ENCODE measurements at places on chromosomes 6 and 20.

DNA sequence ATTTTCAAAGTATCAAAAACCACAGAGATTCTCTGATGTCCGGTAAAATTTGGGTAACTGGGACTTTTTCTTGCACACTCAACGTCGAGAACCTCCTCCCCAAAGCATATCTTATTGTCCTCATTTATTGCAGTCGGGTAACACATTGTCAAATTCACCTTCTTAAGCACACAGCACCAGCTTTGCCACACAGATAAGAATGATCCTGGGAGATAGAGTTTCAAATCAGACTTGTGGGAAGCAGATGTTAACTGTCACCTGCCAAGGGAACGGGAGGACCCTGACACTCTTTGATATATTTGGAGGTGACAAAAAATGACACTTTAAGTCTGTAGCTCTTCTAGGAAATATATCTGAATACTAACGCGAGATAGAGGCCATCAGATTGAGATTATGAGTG, 282.1 kb upstream of the BMP2 start:
- DNase-seq, result no peak

DNA sequence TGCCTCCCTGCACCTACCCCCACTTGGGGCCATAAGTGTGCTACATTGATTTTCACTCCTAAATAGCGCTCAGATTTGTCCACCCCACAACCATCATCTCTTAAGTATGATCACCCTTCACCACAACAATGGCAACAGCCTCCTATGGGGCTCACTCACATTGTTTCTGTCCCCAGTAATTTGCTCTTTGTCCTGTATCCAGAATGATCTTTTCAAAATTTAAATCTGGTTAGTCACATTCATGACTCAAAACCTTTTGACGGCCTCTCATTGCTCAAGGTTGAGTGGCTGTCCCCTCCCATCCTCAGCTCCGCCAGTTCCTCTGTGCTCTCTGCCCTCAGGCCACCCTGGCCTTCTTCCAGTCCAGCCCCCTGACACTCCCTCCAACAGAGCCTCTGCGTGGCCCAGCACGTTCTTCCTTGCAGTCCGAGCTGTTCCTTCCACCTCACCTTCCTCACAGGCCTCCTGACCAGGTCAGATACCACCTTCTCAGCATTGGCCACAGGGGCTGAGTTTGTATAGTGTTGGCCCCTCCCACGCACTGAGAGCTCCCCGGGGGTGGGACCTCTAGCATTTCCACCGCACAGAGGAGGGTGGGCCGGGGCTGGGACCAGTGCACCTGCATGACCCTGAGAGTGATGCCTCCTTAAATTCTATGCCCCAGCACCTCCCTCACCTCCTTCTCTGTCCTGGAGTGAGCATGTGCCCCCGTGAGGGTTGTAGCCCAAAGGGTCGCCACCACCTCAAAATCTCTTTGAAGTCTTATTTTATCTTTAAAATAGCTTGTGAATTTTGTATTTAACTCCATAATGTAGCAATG, 2.4 kb upstream of the PPP1R3G start:
- DNase-seq, result peak; percentile 92

- DNase-seq, result no peak
Measured at GRCh38 chr20:24745206-24745605, 203.9 kb upstream of the CST7 start.

DNA sequence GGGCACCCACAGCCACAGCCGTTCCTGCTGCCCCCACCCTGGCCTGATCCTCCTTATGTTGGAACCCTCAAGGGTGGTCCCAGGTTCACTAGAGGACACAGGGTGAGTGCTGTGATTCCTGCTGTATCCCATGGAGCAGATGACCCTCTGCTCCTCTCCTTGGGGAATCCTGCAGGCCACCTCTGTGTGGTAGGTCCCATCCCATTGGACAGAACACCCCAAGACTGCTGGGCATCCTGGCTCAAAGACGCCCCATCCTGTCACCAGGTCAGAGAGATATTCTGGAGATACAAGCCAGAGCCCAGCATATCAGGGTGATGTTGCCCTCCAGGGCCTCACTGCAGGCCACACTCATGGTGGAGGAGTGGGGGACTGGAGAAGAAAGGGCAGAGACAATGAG, 28.4 kb downstream of the HLA-A start:
- no peak for DNase-seq

- no peak for DNase-seq
Measured at GRCh38 chr6:26149240-26149639, 62.0 kb downstream of the HFE start.

GRCh38 chr6:49269190-49269589, 193.9 kb downstream of the MMUT start:
- peak; percentile 56 for DNase-seq

GRCh38 chr6:47360388-47360787, 50.7 kb upstream of the TNFRSF21 start:
- no peak for DNase-seq

- DNase-seq, result no peak
Measured at GRCh38 chr6:34090935-34091334, 55.0 kb downstream of the GRM4 start.

- DNase-seq, result peak; percentile 57
Measured at GRCh38 chr6:71288228-71289038, at the start of gene OGFRL1. Gene OGFRL1, plus strand, starts transcription at chr6:71288811. Its CDS starts 126 bp downstream, at chr6:71288937.

All from fibroblast of mammary gland (primary cell).